ENCODE measurements at places on chromosomes 7 and 10. TPM values are rescaled to one million over a fixed set of nuclear protein-coding genes. Genes with fewer than 3 reads are reported as not detected.

Gene APBB1IP
- 3.7 TPM for total RNA-seq

Gene LRRD1
- 0.92 TPM for total RNA-seq

Gene CPA5
- total RNA-seq: not detected

Gene ZWINT
- 14.1 TPM for total RNA-seq

Gene ERVW-1
- not detected for total RNA-seq

Gene NIPSNAP2
- total RNA-seq: 58.6 TPM

Gene JCAD
- total RNA-seq: 27.7 TPM

Gene SFRP4
- total RNA-seq: 3.2 TPM

Gene MKRN1
- total RNA-seq: 101 TPM

Gene JAKMIP3
- 7.6 TPM for total RNA-seq

Gene OR2A5
- not detected for total RNA-seq

Gene GET4
- total RNA-seq: 17.5 TPM

Gene GPR37
- total RNA-seq: 10.8 TPM

Gene GSTO2
- 6.7 TPM for total RNA-seq

Gene PDE6C
- total RNA-seq: not detected

Gene TMEM176B
- total RNA-seq: 5.8 TPM

Gene RNF32
- total RNA-seq: 2.5 TPM

Gene BLNK
- total RNA-seq: 0.23 TPM

Gene UCN3
- not detected for total RNA-seq

Gene MAT1A
- total RNA-seq: not detected

Gene CDNF
- 1.6 TPM for total RNA-seq

Gene KIAA1549
- total RNA-seq: 30.4 TPM

Gene FBXL13
- total RNA-seq: 18.5 TPM

Gene CDH23
- total RNA-seq: 8.1 TPM
